ENCODE measurements at places on chromosomes 2 and 18.

DNA sequence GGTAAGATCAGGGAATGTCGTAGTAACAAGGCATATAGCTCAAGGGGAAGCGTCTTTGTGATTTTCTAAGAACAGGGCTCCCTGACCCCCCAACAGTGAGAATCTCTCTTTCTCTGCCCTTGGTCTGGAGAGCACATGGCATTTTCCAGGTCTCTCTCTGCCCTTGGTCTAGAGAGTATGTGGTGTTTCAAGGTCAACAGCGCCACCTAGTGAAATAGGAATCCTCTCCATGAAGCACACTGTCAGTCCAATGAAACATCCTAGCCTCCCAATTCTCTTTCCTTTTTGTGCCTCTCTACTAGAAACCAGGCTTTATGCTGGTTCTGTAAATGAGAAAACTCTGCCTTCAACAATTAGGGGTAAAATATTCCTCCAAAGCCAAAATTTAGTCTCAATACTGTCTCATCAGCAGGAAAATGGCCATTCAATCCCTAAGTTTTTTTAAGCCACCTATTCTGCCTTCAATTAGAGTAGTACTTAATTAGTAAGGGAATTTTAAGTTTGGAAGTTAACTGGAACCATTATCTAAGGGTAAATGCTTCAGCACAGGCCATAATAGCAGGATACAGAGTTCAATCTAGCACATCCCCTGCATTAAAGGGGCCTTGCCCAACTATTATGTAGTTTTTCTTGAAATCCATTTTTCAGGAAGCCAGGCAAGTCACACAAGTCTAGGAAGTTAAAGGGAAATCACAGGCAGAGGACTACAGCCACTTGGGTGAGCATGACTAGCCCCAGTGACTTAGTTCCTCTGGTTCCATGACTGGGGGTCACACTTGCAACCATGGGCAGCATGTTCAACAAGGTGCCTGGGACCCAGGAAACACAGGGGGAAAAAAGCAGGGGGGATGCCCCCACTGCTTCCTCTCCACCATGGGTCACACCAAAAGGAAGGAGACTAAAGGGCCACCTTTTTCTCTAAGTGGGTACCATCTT is 12.4 kb downstream of the DYM start:
- peak; percentile 8 for DNase-seq

- no peak for DNase-seq
Measured at GRCh38 chr2:45855374-45855773, 203.9 kb downstream of the PRKCE start.

GRCh38 chr2:17879137-17879912 is 858 bp downstream of the KCNS3 start:
- DNase-seq, result no peak

GRCh38 chr18:36499938-36500337 is 202.4 kb downstream of the FHOD3 start:
- DNase-seq, result no peak

DNA sequence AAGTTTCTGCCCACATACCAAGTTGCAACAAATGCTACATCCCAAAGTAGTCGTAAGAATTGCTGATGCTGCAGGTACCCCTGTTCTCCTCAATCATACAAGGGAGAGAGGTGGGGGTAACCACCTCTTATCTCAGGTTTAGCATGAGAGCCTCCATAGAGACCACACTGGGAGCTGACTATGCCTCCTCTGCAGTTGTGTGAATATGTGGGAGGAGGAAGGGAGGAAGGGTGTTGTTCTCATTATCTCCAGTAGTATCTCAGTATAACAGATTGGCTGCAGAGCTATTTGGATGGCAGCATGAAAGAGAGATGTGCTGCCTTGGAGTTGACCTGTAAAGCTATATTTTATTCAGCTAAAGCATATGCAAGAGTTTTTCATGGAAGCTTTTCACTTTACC is 690.7 kb downstream of the KCNJ3 start:
- DNase-seq, result no peak

- DNase-seq, result no peak
Measured at GRCh38 chr2:191303140-191304005, 58.2 kb downstream of the MYO1B start.

- no peak for DNase-seq
Measured at GRCh38 chr2:16311521-16312440, 353.9 kb downstream of the CYRIA start.
